ENCODE measurements at places on chromosomes 1 and 21.

- no peak for DNase-seq
Observed at GRCh38 chr21:20970691-20971090, 27.5 kb upstream of the NCAM2 start.

- DNase-seq = no peak
Observed at GRCh38 chr1:221165839-221166500, 286.7 kb downstream of the HLX start.

GRCh38 chr1:182781841-182782586, 7.6 kb upstream of the NPL start:
- peak; percentile 88 for DNase-seq

DNA sequence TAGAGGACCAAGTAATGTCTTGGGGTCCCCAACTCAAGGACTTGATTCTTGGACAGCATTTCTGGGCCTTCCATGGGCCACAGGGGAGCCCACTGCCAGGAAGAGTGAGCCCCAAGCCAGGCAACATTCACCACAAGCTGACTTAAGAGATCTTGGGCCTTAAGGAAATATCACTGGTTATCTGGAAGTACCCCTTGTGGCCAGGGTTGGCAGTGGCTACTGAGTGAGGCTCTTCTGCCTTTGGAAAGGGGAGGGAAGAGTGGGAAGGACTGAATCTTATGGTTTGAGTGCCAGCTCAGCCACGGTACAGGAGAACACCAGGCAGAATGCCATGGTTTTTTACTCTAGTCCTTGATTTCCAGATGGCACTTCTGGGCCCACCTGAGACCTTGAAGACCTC, 228.9 kb upstream of the RGS18 start:
- no peak for DNase-seq

GRCh38 chr1:212650228-212650627, 41.7 kb downstream of the ATF3 start:
- no peak for DNase-seq

DNA sequence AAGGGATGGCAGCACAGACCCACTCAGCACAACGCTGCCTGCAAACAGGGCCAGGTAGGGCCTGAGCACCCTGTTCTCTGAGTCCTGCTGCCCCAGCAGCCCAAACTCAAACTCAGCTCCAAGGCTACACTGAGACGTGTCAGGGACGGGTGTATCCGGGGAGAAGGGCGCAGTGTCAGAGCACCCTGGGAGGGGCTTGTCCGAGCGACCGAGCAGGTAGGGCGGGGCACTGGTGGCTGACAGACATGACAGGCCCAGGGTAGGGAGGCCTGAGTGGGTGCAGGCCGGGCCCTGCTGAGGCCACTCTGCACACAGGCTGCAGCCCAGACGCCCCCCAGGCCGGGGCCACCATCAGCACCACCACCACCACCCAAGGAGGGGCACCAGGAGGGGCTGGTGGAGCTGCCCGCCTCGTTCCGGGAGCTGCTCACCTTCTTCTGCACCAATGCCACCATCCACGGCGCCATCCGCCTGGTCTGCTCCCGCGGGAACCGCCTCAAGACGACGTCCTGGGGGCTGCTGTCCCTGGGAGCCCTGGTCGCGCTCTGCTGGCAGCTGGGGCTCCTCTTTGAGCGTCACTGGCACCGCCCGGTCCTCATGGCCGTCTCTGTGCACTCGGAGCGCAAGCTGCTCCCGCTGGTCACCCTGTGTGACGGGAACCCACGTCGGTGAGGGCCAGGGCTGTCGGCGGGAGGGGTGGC, 5.5 kb downstream of the SCNN1D start:
- no peak for DNase-seq

DNA sequence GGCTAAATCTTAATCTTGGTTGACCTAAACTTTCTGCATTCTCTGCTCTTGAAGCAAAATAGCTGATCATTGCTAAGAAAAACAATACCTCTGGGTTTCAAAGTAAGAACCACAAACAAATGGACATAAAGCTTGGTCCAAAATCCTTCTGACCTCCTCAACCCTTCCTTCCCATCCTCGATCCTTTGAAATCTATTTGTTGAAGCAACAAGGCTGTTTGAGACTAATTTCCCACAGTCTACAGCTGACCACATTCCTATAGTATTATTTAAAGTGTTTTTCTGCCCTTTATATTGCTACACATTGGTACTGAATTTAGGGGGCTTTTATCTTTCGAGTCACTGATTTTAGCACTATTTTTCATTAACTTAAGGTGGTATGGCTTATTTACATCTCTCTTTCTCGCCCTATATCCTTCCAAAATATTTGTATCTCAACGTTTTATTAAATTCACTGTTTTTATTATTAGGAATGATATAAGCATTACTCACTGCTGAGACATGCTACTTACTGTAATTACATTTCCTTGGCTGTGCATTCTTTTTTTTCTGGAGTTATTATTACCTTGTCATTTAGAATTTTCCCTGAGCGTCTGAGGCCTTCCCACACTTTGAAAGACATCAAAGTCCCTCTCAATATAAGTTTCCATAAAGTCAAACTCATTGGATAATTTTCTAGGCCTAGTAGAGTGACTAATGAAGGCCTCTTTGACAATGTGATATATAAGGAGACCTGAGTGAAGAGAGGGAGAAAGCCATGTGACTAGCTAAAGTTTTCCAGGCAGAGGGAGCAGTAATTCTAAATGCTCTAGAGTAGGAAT, 73.9 kb downstream of the RAB3GAP2 start:
- DNase-seq = no peak

GRCh38 chr1:102435483-102435882, 438.8 kb upstream of the OLFM3 start:
- DNase-seq = no peak

GRCh38 chr1:91980663-91981062, 31.5 kb downstream of the BRDT start:
- DNase-seq = no peak

DNA sequence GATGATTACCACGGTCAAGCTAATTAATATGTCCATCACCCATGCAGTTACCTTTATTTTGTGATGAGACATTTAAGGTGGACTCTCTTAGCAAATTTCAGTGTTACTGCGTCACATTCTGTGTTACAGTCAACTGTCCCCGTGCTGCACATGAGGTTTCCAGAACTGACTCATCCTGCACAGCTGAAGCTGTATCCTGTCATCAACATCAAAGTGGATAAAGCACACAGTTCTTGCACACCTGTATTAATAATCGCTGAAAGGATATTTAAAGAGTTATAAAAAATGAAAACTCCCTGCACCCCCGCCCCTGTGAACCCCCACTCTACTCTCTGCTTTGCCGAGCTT, 3.4 kb upstream of the KRTAP10-5 start:
- no peak for DNase-seq

DNA sequence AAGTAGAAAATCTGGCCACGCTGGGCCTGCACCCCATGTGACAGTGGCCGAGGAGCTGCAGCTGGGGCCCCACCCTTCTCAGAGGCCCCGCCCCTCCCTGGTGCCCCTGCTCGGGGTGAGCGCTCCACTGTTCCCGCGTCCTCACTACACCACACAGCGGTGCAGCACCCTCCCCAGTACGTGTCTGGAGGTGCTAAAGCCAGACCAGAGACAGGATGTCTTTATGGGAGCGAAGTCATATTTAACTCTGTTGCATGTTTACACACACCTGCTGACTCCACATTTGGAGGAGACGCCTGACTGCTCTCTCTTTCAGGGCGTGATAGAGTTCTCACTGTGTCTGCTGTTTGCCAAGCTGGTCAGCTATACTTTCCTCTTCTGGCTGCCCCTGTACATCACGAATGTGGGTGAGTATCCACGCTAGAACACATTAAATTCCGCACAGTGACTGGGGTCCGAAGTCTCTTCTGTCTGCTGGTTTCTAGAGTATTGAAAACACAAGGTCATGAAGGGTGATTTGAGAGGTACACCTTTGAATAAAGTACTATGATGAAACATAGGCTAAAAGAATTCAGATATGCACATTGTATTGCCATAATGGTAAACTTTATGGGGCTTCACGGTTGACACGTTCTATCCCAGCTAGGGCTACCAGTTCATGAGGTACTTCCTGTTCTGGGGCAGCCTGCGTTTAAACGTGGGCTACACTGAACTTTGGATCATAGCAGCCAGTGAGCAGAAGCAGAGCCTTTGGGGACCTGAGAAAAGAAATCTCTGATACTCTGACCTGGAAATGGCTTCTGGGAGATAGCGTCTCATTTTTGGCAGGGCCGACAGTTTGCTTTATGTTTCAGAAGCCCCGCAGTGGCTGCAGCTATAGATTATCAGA, 48.4 kb downstream of the SLC37A1 start:
- DNase-seq = peak; percentile 56

DNA sequence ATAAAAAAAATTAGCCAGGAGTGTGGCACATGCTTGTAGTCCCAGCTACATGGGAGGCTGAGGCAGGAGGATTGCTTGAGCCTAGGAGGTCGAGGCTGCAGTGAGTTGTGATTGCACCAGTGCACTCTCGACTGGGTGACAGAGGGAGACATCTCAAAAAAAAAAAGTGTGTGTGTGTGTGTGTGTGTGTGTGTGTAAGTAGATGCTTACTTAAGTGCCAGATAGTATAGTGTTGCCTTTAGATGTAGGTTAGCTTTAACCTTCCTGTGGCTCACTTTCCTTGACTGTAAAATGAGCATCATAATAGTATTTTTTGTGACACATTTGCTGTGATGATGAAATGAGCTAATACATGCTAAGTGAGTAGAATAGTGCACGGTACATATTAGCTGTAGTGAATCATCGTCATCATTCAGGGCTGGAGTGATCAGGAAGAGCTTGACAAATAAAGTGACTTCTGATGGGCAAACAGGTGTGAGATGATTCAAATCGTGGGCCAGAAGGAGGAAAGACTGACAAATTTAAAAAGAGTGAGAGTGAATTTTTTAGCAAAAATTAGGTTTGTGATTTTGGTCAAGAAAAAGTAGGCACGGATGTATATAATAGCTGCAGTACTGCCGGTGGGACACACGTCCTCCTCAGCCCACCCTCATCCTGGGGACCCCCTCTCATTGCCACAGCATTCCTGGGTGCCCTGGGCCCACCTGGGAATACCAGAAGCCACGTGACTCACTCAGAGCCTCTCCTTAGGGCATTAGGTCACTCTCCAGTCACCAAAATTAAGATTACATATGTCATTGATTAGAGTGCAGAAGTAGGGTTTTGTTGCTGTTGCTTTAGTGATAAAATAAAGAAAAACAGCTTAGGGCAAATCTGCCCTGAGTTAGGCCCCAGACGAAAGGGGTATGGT, 33.9 kb downstream of the EIF2D start:
- no peak for DNase-seq

- no peak for DNase-seq
Observed at GRCh38 chr1:171141688-171142415, 43.2 kb upstream of the FMO2 start.

- DNase-seq = no peak
Observed at GRCh38 chr21:18117176-18117575, 127.5 kb upstream of the CHODL start.

DNA sequence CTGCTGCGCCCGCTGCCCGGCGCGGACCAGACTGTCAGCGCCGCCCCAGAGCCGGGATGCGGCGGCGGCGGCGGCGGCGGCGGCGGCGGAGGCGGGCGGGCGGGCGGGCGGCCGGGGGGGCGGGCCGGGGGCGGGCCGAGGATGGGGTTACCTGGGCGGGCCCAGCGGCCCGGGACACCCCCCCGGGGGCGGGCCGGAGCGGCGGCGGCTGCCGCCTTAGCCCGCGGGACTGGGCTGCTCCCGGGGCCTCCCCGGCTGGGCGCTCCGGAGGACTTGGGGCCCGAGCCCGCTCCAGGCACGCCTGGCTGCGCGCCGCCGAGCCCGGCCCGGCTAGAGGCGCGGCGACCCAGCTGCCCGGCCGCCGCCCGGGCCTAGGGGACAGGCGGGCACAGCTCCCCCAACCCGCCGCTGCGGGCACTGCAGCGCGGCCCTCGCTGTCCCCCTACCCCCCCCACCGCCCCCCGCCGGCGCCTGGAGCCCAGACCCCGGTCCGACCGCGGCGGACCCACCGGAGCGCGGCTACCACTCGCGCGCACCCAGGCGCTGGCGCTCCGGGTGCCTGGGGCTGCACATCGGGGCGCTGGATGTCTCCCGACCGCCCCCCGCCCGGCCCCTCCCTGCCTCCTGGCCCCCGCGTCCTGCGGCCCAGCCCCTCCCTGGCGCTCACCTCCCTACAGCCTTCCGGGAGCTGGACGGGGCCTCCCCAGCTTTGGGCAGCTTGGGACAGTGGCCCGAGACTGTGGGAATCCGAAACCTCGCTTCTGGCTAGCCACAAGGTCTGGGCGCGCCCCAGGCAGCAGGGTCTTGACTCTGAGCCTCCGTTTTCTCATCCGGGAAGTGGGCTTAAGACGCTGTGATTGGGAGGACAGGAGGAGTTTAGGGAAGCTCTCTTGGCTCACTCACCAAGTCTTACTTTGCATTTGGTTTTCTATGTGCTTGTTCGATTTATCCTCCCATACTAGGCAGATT, at the start of gene WNT4:
TSS of gene WNT4 (minus strand) at position 33 of the 969 bp plus-strand sequence. CDS start 175 bp downstream, outside the sequence.
- no peak for DNase-seq

GRCh38 chr1:92747735-92748134, 37.2 kb downstream of the EVI5 start:
- DNase-seq = no peak

DNA sequence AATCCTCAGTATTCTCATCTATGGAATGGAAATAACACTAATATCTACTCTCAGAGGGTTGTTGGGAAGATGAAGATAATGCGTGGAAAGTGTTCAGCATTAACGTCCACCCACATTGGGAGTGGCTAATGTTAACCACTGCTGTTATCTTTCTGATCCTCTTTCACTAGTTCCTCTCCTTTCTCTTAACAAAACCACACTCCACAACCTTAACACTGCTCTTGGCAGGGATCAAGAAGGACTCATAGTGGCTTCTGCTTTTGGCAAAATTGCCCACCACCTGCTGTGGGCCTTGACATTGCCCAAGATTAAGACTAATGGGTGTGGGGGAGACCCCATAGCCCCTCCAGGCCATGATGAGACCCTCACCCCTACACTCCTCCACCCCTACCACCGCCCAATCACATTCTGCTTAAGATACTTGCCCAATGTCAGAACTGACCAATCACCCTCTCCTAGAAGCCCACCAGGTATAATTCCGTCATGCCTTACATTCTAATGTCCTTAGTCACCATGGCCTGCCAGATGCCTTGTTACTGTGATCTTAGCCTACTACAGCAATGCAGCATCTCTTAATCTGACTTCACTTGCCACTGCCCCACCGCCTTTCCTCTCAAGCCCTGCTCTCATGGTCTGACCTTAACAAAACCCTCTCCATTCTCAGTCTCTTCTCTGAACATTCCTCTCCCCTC, 27.1 kb downstream of the DHCR24 start:
- no peak for DNase-seq

DNA sequence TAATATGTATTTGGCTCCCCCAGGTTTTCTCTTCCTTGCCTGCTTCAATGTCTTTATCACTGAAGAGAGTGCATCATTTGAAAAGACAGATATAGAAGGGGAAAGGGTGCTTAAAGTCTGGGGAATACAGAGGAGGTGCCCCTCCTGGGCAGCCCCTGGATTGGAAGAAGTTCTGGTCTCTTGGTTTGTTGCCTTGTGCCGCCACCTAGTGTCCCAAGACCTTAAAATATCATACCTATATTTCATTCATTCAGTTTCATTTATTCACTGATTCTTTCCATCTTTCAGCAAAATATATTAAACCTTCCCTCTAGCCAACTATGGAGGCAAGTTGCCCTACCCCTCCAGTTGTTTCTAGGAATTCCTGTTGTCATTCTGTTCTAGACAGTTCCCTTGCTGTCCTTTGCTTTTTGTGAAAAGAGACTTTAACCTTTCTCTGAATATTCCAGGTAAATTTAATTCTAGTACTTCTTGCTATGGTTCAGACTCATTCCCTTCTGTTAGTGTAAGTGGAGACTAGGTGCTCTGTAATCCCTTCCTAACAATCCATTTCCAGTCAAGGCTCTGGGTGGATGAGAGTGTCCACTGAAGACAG, 56.1 kb downstream of the MEF2D start:
- peak; percentile 68 for DNase-seq

Data from activated effector memory CD4-positive, alpha-beta T cell treated with anti-CD3 and anti-CD28 coated beads, Interleukin-2, amount 50 U/mL, for 16 hours (primary cell).